ENCODE measurements at places on chromosomes 2 and 18.

GRCh38 chr18:23058746-23059415 is 76.4 kb upstream of the CABLES1 start:
- DNase-seq = no peak

DNA sequence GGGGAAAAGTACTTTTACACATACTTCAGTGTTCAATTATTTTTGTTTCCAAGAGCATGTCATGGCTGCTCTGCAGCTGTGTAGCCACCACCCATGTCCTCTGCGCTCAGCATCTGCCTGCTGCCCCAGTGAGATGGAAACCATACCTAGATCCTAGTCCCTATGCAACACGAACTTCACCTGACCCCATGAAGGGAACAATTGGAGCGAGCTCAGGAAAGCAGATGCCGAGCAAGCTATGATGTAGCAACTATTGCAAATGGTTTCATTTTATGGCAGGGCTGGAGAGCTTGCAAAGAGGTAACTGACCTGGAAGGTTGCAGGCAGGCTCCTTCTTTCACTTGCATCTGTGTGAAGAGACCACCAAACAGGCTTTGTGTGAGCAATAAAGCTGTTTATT is 1.3 kb upstream of the CCDC141 start:
- no peak for DNase-seq

DNA sequence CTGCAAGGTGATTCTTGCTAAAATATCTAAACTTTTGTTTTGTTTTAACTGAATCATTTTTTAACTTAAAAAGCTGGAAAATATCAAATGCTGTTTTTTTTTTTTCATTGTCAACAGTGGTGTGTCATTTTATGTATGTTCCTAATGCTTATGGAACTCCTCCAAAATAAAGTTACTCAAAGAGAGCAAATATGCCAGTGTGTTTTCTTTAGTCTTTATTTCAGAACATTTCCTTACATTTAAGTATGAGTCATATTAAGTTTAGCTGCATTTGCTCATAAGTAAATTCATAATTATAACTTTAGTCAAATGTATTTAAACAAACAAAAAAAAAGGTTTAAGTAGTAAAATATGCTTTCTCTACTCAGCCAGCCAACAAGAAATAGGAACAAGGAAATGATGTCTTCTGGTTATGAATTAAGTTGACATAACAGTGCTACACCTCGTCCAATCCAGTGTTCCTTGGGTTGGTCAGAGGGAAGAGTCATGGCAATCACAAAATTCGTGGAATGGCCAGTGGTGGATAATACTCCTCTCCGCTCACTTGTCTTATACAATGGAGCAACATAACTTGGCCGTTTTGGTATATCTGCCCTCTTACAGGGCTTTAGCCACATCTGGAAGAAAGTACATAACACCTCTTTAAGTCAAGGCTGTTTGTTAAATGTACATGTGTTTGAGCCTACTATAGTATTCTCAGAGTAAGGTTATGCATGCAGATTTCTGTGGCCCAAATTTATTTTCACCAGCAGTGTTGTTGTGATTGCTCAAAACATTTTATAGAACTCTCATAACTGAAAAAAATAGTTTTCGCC is 80.7 kb downstream of the SLC39A10 start:
- DNase-seq = no peak

- no peak for DNase-seq
Measured at GRCh38 chr18:8763611-8764010, 58.3 kb downstream of the MTCL1 start.

- no peak for DNase-seq
Measured at GRCh38 chr2:7089898-7090510, 172.8 kb downstream of the RNF144A start.

- no peak for DNase-seq
Measured at GRCh38 chr2:38264396-38265221, 112.5 kb downstream of the ATL2 start.

- DNase-seq = no peak
Measured at GRCh38 chr2:140797718-140798117, 1333.1 kb downstream of the LRP1B start.

GRCh38 chr18:10051877-10052631 is 138.2 kb downstream of the VAPA start:
- peak; percentile 47 for DNase-seq

DNA sequence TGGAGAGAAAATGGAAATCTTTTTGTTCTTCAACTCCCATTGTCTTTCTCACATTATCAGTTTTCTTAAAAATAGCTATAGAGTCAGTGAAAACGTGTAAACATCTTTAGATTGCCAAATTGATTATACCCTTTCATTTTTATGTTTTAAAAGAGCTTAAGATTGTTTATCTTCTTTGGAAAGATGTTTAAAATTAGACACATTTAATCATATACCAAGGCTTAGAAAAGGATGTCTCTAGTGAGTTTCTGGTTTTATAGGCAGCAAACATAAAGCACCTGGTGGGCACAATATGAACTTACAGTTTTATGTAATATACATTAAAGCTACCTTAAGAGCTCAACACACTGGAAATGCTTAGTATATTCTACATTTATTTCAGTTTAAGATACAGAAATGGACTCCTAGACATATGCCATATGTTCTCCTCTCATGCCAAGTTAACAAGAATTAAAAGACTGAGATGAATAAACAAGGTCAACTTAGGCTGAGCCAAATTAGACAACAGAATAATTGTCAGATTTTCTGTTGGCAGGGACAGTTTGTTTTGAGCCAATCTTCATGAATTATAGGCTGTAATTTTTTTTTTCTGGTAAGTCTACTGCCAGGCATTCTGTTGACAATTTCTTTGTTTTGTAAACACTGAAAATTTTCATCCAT is 112.7 kb downstream of the OTX1 start:
- no peak for DNase-seq

DNA sequence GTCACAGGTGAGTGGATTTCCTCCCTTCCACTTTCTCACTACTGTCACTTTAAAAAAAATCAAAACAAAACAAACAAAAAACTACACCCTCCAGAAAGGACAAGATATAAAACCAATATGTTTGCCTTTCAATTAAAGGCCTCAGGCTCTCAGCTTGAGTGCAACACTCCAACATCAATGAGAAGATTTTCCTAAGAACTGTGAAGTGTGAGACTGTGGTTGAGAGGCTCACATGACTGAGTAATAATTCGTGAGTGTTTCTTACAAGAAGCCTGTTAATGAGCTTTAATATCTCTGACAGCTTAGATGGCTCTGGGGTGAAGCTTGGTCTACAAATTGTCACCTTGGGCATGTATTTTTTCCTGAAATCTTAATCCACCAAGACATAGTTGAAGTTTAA is 216.1 kb downstream of the ETAA1 start:
- DNase-seq = no peak

DNA sequence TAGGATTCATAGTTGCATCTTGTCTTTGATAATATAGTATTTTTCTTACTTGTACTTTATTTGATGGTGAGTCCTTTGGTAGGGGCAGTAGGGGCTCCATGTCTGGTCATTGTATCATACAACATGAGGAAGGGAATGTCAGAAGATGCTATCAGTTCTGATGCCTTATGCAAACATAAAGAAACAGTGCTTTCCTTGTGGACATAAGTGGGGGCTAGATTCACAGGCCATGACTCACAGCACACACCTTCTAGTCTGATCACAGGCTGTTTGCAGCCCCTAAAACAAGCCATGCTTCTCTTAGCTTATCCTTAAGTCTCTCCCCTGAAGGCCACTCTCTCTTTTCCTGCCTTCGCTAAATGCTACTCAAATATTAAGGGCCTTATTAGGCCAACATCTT is 10.7 kb upstream of the SLC14A1 start:
- no peak for DNase-seq

DNA sequence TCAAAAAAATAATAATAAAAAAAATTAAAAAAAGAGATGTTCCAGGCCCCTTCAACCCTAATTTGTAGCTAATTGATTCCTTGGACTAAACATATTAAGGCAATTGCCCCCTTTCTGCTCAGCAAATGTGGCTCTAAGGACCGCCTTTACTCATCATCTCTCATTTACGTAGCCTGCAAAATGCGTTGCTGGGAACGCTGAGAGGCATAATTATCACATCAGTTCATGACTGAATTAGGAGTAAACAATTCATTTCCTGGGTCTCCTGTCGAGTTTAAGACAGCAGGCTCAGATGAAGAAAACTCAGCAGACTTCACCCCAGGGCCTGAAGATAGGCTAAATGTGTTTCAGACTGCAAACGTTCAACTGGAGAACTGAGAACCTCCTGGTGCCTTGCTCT is 413.5 kb downstream of the NBAS start:
- no peak for DNase-seq

GRCh38 chr2:65432227-65433190 is at the start of gene SPRED2:
TSS of gene SPRED2 (minus strand) at chr2:65432599. CDS start at chr2:65431987, 612 bp downstream.
- DNase-seq = peak; percentile 83

DNA sequence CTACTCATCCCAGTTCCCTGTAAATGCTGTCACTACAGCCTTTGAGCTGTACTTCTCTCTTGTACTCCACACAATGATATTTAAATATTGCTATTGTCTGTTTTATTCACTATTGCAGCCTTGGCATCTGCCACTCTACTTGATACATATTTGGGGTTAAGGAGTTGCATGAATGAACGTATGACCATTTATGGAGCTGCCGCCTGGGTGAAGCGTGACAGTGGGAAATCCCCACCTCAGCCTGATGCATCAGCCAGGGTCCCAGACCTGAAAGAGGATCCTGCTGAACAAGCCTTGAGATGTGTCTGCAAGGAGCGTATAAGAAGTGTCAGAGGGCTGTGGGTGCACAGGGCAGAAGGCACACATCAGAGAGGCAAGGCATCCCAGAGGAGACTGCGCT is 39.1 kb downstream of the MRPL35 start:
- DNase-seq = no peak

Data from amygdala (tissue), 56 donors.